Endodermal cell (in vitro differentiated cells): ENCODE measurements at places on chromosomes 7 and 10.
A peak's percentile ranks its signal among the peaks of the same experiment; 100 is the strongest.

GRCh38 chr7:4734587-4735345 is 40.7 kb upstream of the AP5Z1 start:
- DNase-seq = no peak

GRCh38 chr10:90960355-90960814 is 39.5 kb upstream of the ANKRD1 start:
- DNase-seq = no peak

DNA sequence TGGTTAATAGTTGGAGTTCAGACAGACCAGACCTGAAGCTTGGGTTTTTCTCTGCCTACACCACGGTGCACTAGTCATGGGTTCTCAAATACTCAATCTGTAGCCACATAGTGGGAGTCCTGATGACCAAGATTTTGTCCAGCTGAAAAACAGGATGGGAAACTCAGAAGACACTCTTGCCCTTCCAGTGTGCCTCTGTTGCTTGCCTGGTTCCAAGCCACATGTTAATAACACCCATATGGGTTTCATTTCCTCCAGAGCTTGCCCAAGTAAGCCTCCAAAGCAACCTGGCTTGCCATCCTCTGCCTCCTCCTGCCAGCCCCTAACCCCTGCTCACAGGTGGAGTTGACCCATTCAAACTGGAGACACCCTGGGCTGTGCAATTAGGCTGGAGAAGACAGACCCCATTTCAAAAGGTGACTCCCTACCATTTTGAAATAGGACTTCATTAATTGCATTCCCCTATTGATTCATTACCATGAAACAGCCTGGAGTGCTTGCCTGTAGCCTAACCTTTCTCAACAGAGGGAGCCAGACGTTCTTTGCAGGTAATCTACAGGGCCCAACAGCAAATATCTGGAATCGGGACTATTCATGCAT is 108.0 kb upstream of the HABP2 start:
- DNase-seq = no peak

GRCh38 chr10:101052285-101052684 is 9.5 kb upstream of the KAZALD1 start:
- no peak for DNase-seq

- no peak for DNase-seq
Observed at GRCh38 chr10:88651101-88651551, 13.1 kb upstream of the LIPF start.

- no peak for DNase-seq
Observed at GRCh38 chr10:99328579-99329303, 415 bp upstream of the CNNM1 start.

- no peak for DNase-seq
Observed at GRCh38 chr10:109773288-109774120, 149.8 kb downstream of the XPNPEP1 start.

DNA sequence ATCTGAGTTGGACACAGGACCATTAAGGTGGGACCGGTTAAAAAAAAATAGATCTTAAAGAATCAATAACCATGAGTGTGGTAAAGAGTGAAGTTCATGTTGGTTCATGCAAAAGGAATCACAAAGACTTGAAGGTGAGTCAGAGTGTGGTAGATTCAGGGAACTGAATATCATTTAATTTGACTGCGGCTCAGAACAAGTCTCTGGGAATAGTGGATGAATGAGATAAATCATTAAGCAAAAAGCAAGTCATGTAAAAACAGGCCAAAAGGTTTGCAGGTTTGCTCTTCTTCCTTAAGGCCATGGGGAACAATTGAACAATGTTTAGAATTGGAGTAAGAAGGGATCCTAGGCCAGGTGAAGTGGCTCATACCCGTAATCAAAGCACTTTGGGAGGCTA is 385.8 kb downstream of the ETV1 start:
- DNase-seq = no peak

DNA sequence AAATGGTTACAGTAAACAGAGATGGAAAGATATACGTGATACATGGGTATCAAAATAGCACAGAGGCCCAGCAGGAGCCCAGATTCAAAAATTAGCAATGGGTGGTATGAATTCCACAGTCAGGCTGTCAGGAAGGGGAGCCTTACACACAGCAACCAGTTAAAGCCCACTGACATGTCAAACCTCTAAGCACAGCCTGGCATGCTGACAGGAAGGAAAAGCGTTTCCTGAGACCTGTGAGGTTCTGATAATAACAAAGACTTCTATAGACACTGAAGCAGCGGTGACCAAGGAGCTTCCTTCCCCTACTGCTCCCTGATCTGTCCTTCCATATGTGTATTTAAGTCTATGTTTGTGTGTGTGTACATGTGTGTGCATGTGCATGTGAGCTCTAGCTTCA is 89.9 kb downstream of the PHYHIPL start:
- no peak for DNase-seq

GRCh38 chr10:87634311-87634710 is 25.4 kb upstream of the PAPSS2 start:
- DNase-seq = no peak

DNA sequence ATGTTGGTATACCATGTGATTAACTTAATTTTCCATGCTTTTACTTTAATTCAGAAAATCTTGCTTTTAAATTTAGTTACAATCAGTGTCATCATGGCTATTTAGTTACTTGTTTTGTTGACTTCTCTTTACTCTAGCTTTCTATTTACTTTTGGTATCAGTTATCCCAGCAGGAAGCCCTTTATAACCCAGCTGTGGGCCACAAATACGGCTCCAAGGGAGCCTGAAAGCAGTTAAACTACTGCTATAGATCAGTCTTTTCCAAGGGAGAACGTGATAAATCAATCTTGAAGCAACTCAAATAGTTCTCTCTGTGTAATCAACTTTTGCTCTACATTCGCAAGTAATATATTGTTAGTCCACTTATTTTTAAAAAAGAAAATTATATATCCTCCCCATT is 287.4 kb downstream of the CACNA2D1 start:
- DNase-seq = peak; percentile 71

DNA sequence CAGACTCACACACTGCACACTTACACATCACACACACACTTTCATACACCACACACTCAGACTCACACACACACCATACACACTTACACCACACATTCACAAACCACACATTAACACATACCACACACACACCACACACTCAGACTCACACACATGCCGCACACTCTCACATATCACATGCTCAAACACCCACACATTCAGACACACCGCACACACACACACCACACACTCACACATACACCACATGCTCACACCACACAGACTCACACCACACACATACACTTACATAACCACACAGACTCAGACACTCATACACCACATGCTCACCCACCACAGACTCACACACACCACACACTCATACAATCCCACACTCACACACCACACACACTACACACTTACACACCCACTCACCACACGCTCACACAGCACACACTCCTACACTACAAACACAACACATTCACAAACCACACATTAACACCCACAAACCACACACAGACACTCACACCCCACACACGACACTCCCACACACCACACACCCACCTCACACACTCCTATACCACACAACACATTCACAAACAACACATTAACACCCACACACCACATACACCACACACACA is 125.4 kb downstream of the EVX1 start:
- DNase-seq = no peak

- peak; percentile 91 for DNase-seq
Observed at GRCh38 chr10:132654708-132655661, 117.4 kb downstream of the INPP5A start.

GRCh38 chr7:135160098-135160857 is 10.2 kb downstream of the CYREN start:
- DNase-seq = no peak

DNA sequence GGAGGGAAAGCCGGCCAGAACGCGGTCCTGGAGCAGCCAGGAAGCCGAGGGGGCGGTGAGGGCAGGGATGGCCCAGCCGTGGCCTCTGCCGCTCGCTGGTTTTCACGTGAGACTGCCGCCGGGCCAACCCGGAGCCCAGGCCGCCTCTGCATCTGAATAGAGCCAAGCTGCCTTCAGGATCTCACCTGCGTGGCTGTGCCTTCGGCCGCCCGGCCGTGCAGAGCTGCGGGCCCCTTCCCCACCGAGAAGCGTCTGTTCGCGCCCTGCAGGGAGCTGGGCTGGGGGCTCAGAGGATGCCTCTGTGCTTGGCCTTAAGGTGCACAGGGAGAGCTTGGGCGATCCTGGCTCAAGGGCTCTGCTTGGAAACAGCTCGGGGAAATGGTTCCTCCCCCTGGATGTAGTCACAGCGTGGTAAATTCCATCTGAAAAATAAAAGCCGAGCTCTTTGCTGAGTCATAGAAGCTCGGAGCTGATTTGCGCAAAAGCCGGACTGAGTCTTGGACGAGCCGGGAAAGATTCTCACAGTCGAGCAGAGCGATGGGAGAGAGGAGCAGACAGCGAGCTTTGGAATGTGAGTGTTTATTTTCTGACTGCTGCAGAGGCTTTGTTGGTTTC is at the start of gene JAKMIP3:
Gene JAKMIP3, plus strand, starts transcription at position 456 of the 615 bp plus-strand sequence. CDS start 38,863 bp downstream, outside the sequence.
- DNase-seq = peak; percentile 80

GRCh38 chr10:103055105-103055504 is 137.0 kb downstream of the CNNM2 start:
- DNase-seq = no peak

- DNase-seq = peak; percentile 80
Observed at GRCh38 chr7:101486433-101487104, 123.9 kb downstream of the COL26A1 start.

- no peak for DNase-seq
Observed at GRCh38 chr10:68861253-68861652, 33.9 kb downstream of the STOX1 start.

GRCh38 chr7:48031111-48031510 is 2.2 kb upstream of the SUN3 start:
- no peak for DNase-seq

- no peak for DNase-seq
Observed at GRCh38 chr7:46811529-46811928, 770.4 kb downstream of the TNS3 start.

- no peak for DNase-seq
Observed at GRCh38 chr10:2733278-2733963, 333.9 kb upstream of the PFKP start.
